CD4-positive, alpha-beta memory T cell (primary cell): ENCODE measurements at places on chromosomes 3 and 15. TPM values are rescaled to one million over a fixed set of nuclear protein-coding genes. Genes with fewer than 3 reads are reported as not detected.

Gene UBAP1L
- 16.6 TPM for total RNA-seq

- H3K4me3 ChIP-seq, result no peak overlapping the region
- no peak overlapping the region for H3K27ac ChIP-seq
- H3K36me3 ChIP-seq, result no peaks in the 10 kb centered on the region
Measured at GRCh38 chr3:127964053-127964452, 49.0 kb downstream of the KBTBD12 start.

- peaks cover 4% of the 10 kb centered on the region for H3K4me1 ChIP-seq
- no peak overlapping the region for H3K4me3 ChIP-seq
Measured at GRCh38 chr3:194879991-194880939, 194.6 kb downstream of the FAM43A start.

GRCh38 chr15:58340176-58340575, 91.6 kb upstream of the LIPC start:
- no peak for DNase-seq
- H3K36me3 ChIP-seq, result no peaks in the 10 kb centered on the region
- H3K27me3 ChIP-seq, result no peaks in the 10 kb centered on the region
- H3K27ac ChIP-seq, result no peak overlapping the region
- H3K4me1 ChIP-seq, result no peaks in the 10 kb centered on the region
- no peak overlapping the region for H3K4me3 ChIP-seq

GRCh38 chr3:98600412-98601095, 7.1 kb upstream of the CPOX start:
- H3K4me1 ChIP-seq, result no peaks in the 10 kb centered on the region
- no peak for DNase-seq
- H3K27ac ChIP-seq, result no peak overlapping the region
- no peak overlapping the region for H3K4me3 ChIP-seq
- H3K27me3 ChIP-seq, result no peaks in the 10 kb centered on the region
- H3K36me3 ChIP-seq, result no peaks in the 10 kb centered on the region

- H3K4me3 ChIP-seq, result no peak overlapping the region
- DNase-seq, result no peak
- H3K27me3 ChIP-seq, result no peaks in the 10 kb centered on the region
- no peaks in the 10 kb centered on the region for H3K4me1 ChIP-seq
- H3K36me3 ChIP-seq, result peaks cover 12% of the 10 kb centered on the region
- no peak overlapping the region for H3K27ac ChIP-seq
Measured at GRCh38 chr3:57910990-57911389, 97.2 kb upstream of the FLNB start.

DNA sequence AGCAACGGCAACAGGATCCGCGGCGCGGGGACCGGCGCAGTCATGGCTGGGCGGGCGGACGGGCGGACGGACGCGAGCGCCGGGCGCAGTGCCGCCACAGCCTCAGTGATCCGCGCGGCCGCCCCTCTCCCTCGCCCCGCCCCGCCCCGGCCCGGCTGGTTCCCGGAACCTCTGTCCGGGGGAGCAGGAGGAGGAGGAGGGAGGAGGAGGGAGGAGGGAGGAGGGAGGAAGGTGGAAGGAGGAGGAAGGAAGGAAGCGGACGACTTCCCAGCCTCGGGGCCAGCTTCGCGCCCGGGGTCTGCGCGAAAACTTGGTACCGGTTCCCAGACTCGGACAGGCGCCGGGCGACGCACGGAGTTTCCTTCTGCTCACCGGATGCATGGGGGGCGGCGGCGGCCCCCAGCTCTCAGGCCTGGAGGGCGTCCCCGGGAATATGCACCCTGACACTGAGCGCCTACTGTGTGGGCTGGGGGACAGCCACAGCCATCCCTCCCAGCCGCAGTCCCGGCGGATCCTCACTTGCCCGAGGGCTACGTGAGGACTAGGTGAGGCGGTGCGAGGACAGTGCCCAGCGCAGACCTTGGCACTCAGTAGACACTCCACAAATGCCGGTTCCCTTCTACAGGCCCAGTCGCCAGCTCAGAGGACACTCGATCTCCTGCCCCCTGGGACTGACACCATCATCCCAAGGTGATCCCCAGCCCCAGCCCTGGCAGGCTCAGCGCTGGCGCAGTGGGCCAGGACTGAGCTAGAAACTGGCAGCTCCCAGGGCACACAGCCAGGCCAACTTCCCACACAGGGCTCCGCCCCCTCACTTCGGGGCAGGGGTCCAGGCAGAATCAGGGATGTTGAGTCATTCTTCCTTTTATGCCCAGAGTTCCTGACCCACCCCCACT, at the start of gene SHISA5:
Gene SHISA5, minus strand, starts transcription at position 124 of the 896 bp plus-strand sequence. Its CDS starts 80 bp downstream, at position 44.
- peaks cover 69% of the 10 kb centered on the region for H3K4me1 ChIP-seq
- no peaks in the 10 kb centered on the region for H3K27me3 ChIP-seq
- H3K4me3 ChIP-seq, result peak within 1 kb of the TSS; percentile 68
- peak; percentile 51 for DNase-seq
- peak within 1 kb of the TSS; percentile 56 for H3K27ac ChIP-seq

DNA sequence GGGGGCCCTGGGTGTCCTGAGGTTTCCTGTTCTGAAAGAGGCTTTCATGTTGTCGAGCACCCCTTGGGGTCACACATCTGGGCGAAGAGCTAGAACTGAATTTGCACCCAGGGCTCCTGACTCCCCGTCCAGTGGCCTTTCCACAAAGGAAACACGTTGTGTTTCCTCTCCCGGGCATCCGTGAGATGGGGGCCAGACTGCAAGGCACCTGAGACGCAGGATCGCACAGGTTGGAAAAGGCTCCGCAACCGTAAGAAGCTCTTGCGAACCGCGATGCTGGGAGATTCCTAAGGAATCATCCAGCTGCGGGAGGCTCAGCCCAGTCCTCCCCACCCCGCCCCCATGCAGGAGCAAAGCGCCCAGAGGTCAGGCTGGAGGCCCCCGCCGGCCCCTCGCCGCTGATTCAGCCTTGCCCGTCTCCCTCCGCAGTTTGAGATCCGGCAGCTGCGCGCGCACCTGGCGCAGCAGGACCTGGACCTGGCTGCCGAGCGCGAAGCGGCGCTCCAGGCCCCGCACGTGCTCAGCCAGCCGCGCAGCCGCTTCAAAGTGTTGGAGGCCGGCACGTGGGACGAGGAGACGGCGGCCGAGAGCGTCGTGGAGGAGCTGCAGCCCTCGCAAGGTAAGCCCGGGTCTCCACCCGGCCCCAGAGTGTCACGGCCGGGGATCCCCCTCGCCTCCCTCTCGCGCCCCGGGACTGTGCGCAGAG, 119.6 kb downstream of the ETFA start:
- no peak for DNase-seq
- no peak overlapping the region for H3K4me3 ChIP-seq
- no peaks in the 10 kb centered on the region for H3K27me3 ChIP-seq
- H3K27ac ChIP-seq, result no peak overlapping the region

GRCh38 chr3:152957491-152957890, 122.6 kb downstream of the P2RY1 start:
- no peak for DNase-seq
- H3K27ac ChIP-seq, result no peak overlapping the region
- no peak overlapping the region for H3K4me3 ChIP-seq

Gene FOXL2
- not detected for total RNA-seq

DNA sequence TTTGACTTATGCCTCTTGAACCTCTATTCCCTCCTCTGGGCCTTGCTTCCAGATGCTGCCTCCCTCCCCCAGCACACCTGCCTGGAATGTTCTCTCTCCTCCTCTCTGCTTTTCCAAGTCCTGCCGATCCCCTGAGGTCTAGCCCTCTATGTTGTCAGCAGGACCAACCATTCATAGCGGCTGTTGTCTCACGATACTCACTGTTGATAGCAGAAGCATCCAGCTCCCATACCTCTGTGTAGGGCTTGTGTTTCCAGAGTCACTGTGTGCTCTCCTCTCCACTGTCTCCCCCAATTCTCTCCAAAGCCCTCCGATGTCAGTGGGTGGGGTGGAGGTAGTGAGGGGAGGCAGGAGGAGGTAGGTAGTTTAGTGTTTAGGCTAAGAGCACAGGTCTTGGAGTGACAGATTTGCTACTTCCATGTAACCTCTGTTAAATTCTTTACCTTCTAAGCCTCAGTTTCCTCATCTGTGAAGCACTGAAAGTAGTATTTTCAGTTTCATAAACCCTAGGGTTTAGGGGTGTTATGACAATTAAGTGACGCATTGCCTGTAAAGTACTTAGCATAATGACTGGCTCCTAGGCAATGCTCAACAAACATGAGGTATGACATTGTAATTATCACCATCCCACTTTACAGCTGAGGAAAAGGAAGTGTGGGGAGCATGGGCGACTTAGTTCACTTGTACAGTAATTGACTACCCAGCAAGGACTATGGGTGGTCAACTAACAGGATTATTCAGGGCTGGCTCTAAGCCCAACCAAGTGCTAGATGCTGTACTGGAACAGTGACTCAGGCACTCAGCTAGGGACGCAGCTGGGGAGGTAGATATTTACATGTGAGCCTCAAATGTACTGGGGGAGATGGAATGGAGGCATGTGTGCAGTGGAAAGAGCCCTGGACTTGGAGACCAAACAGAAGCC, 122.8 kb downstream of the CACNA1D start:
- H3K4me3 ChIP-seq, result no peak overlapping the region
- no peaks in the 10 kb centered on the region for H3K27me3 ChIP-seq
- no peak for DNase-seq
- H3K4me1 ChIP-seq, result no peaks in the 10 kb centered on the region
- no peaks in the 10 kb centered on the region for H3K36me3 ChIP-seq

Gene EPHA3
- not detected for total RNA-seq

DNA sequence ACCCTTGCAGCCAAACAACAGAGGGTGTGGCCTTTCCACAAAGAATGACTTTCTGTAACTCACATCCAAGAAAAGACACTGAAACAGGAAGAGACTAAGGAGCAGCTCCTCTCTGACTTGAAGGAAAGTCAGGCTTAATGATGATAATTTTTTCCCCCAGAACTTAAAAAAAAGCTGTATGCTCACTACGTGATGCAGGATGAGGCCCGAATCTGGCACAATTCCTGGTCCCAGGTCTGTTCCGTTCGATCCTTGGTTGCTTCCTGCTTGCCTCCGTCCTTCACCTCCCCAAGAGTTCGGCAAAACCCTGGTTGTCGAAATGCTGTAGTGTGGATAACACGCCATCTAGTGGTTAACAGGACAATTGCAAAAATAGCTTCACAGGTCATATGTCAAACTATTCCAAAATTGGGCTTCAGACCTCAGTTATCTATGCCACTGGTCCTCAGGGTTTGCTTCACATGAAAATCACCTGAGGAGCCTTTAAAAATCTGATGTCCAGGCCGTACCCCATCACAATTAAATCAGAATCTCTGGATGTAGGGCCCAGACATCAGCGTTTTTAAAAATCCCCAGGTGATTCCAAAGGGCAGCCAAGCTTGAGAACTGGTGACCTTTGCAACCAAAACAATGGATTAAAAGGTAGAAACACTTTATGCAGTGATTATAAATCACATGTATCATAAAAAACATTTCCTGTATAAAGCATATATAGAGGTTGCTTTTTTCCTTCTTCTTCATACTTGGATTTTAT, 28.1 kb upstream of the SYNM start:
- H3K27ac ChIP-seq, result no peak overlapping the region
- no peaks in the 10 kb centered on the region for H3K36me3 ChIP-seq
- peak overlapping the region; percentile 32 for H3K4me3 ChIP-seq
- H3K4me1 ChIP-seq, result peaks cover 6% of the 10 kb centered on the region

GRCh38 chr3:42438193-42438592, 27.8 kb upstream of the LYZL4 start:
- no peaks in the 10 kb centered on the region for H3K27me3 ChIP-seq
- no peaks in the 10 kb centered on the region for H3K36me3 ChIP-seq

Gene GOLGA6L7
- not detected for total RNA-seq

- DNase-seq, result no peak
- H3K27me3 ChIP-seq, result no peaks in the 10 kb centered on the region
Measured at GRCh38 chr3:192249516-192249915, 477.8 kb downstream of the FGF12 start.

Gene MUC20
- total RNA-seq, result 9.9 TPM

- no peak overlapping the region for H3K27ac ChIP-seq
- H3K4me3 ChIP-seq, result no peak overlapping the region
- no peak for DNase-seq
- H3K27me3 ChIP-seq, result no peaks in the 10 kb centered on the region
- H3K4me1 ChIP-seq, result no peaks in the 10 kb centered on the region
- H3K36me3 ChIP-seq, result no peaks in the 10 kb centered on the region
Measured at GRCh38 chr15:87369269-87369668, 887.3 kb downstream of the NTRK3 start.

DNA sequence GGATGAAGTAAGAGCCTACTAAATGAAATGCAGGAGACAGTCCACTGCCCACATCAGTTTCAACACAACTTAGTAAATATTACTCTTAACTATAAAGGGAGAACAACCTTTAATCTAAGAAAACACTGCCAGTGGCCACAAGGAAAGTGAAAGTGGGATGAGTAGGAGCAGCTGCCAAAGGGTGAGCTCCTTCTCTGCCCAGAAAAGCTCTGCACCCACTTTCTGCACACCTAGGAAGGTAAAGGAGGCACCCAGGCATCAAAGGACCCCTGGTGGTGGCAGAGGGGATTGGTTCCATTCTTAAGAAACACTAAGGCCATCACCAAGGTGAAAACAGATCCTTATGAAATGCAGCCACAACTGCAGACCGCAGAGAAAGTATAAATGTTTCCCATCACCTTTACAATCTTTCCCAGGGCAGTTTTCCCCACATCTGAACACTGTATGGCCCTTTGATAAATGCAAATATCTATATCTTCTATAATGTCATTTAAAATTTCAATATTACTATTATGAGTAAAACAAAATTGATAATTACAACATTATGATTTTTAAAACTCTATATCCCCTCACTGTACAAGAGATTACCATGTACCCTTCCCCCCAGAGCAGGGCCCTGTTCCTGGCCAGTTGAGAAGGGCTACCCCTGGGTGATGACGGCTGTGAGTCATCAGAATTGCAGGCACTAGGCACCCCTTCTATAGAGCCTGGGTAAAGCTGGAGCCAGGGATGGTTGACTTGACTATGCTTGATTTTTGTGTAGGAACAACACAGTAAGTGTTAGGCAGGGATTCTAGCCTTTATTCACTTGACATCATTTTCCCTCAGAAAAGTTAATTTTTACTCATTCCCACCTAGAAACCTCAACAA, 92.0 kb downstream of the SNRK start:
- H3K36me3 ChIP-seq, result no peaks in the 10 kb centered on the region
- H3K27ac ChIP-seq, result no peak overlapping the region
- H3K4me1 ChIP-seq, result peaks cover 9% of the 10 kb centered on the region
- H3K27me3 ChIP-seq, result no peaks in the 10 kb centered on the region
- DNase-seq, result peak; percentile 73
- H3K4me3 ChIP-seq, result no peak overlapping the region

Gene FILIP1L
- not detected for total RNA-seq

DNA sequence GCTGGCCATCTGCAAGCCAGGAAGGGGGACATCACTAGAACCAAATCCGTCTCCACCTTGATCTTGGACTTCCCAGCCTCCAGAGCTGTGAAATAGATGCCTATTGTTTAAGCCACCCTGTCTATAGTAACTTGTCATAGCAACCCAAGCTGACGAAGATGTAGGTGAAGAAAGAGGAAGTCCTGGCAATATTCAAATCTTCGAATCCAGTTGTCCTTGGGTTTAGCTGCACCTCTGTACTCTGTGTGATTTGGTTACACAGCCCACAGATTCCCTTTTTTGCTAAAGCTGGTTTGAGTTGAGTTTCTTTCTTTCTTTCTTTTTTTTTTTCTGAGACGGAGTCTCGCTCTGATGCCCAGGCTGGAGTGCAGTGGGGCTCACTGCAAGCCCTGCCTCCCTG, 68.0 kb upstream of the XCR1 start:
- peaks cover 35% of the 10 kb centered on the region for H3K4me1 ChIP-seq
- no peak overlapping the region for H3K4me3 ChIP-seq
- H3K36me3 ChIP-seq, result no peaks in the 10 kb centered on the region

GRCh38 chr3:146883288-146883687, 278.1 kb upstream of the PLSCR5 start:
- H3K27me3 ChIP-seq, result no peaks in the 10 kb centered on the region
- H3K4me3 ChIP-seq, result no peak overlapping the region
- H3K36me3 ChIP-seq, result no peaks in the 10 kb centered on the region
- DNase-seq, result no peak
- H3K27ac ChIP-seq, result no peak overlapping the region
- H3K4me1 ChIP-seq, result no peaks in the 10 kb centered on the region

GRCh38 chr3:172270557-172271166, 177.6 kb downstream of the GHSR start:
- no peaks in the 10 kb centered on the region for H3K36me3 ChIP-seq
- no peak for DNase-seq
- H3K4me1 ChIP-seq, result no peaks in the 10 kb centered on the region

Gene APBA2
- 57.3 TPM for total RNA-seq
